AG04449 (cell line): ENCODE measurements at places on chromosomes 3 and 15.

DNA sequence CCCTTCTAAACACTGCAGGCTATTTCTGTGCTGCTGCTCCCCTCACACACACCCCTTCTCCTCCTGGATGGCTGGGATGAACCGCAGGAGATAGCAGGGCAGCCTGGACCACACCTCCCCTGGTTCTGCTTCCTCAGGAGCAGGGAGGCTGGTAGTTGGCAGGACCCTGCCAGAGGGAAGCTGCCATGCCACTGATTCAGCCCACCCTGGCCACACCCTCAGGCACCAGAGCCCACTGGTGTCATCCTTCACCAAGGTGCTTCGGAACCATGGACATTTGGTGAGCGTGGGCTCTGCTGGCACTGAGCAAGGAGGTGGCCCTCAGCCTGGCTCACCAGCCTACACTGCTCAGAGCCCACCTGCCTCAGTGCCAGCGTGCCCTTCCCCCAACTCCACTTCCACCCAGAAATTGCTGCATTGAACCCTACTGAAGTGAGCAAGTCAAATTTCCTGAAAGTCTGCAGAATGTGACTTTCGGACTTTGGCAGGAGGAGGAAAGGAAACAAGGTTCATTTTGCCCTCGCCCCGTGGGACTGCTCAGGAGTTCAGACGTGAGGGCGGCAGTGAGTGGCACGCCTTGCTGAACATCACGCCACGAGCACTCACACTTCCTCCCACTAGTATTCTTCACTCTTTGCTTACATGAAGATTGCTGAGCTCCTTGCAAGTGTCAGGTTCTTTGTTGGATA, 26.3 kb downstream of the BMF start:
- no peak for DNase-seq

GRCh38 chr3:10417847-10418246, 87.5 kb downstream of the ATP2B2 start:
- DNase-seq, result no peak

- no peak for DNase-seq
Observed at GRCh38 chr3:109851854-109852253, 514.5 kb upstream of the DPPA4 start.

- no peak for DNase-seq
Observed at GRCh38 chr3:126517986-126518778, 609 bp upstream of the UROC1 start.

DNA sequence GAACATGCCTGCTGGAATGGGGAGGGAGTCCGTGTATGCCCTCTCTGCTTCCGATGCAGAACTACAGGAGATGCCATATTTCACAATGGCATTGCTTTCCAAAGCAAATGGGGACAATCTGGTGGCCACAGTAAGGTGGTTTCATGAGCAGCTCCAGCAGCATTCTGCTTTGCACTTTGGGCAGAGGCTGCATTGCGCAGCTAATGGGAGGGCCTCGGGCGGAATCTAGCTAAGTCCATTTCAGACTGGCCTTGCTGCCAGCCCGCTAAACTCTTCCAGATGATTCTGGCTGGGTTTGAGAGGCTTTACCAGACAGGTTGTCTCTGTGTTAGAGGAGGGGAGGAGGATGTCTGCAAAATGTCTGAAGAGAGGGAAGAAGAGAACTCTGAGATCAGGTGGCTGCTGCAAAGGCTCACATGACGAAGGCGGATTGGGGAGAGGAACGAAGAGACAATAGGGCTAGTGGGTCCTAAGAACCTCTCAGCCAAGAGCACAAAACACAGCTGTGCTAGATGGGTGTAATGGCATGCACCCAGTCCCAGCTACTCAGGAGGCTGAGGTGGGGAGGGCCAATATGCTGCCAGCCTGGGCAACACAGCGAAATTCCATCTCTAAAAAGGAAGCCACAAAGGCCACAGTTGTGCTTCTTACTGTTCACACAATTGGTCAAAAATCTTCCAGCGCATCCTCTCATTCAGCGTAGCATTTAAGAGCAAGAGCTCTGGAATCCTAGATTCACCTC, 63.7 kb downstream of the BDH1 start:
- no peak for DNase-seq
